ENCODE measurements at places on chromosomes 2 and 18.

GRCh38 chr2:68177541-68177940 is 19.9 kb downstream of the PNO1 start:
- no peak for DNase-seq

DNA sequence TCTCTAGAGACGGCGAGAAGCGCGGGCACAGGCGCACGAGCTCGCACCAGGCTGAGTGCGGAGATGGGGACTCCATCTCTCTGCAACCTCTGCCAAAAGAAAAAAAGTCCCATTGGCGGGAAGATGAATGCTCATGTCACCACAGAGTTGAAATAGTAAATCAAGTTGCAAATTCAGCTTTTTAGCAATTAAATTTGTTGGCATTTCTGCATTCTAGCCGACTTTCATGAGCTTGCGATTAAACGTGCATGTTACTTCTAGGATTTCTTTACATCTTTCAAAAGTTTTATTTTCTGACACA is 588 bp downstream of the CHAC2 start:
- peak; percentile 63 for DNase-seq

DNA sequence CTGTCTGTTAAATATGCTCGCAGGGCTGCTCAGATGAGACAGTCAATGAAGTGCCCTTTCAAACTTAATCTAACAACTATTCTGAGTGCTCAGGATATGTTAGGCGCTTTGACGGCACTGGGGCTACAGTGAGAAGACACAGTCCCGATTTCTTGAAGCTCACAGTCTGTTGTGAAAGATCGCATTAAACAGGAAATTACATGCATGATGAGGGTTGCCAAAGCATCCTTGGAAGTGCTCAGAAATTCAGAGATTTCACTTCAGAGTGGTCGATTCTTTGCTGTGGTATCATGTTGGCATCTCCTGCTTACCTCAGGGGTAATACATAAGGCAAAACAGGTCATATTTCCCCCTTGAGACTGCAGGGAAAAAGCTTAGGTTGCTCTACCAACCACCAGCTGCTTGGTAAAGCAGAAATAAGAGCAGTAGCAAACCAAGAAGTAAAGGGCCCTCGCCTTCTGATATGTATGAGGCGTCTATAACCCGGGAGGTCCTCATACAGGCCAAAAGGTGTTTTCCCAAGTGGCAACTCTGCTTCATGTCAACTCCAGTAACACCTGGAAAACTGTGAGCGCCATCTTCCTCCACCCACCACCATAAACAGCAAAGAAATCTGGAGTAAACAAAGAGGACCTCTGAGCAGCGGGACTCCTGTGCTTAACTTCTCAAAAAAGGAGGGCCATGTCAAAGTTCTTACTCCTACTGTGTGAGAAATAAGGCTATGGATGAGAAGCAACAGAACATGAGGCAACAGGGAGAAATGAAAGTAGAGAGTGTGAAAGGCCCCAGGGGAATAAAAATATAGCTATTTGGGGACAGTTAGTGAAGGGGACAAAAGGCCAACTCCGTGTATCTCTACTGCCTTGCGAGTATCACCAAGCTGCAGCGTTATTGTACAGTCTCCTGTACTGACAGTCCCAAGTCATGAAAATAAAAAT is 79.3 kb downstream of the CLHC1 start:
- no peak for DNase-seq

DNA sequence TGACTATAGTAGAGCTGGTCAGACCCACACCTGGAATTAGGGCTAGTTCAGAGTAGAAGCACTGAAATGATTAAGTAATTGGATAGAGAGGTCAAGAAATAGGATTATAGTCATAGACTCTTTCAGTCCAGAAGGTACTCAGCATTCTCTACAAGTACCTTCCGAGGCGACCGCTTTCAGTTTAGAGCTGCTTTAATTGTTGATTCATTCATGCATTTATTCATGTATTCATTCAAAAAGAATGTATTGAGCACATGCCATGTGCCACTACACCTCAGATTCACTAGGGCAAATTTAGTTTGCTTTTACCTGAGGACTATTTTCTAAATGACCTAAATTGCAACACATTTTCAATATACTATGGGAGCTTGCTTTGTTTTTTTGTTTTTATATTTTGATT is 48.7 kb downstream of the CRIM1 start:
- DNase-seq, result no peak

GRCh38 chr2:216687111-216687510 is 8.2 kb downstream of the IGFBP5 start:
- no peak for DNase-seq

GRCh38 chr2:24659862-24660261 is 133.3 kb downstream of the PTRHD1 start:
- DNase-seq, result no peak

DNA sequence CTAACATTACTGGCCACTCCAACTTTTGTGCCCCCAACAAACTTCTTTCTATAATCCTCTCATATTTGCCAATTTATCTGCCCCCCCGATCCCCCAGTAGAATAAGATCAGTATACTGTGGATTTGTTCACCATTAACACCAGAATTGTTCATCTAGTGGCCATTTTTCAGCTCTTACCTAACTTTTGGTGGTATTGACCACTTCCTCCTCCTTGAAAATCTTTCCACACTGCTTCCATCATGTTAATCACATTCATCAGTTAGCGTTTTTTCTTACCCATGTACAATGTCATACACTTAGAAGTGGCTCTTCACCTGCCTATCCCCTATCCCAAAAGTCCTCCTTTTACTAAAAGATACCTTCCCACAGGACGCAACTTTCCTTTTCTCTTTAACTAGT is 6.1 kb downstream of the IMPACT start:
- DNase-seq, result no peak

DNA sequence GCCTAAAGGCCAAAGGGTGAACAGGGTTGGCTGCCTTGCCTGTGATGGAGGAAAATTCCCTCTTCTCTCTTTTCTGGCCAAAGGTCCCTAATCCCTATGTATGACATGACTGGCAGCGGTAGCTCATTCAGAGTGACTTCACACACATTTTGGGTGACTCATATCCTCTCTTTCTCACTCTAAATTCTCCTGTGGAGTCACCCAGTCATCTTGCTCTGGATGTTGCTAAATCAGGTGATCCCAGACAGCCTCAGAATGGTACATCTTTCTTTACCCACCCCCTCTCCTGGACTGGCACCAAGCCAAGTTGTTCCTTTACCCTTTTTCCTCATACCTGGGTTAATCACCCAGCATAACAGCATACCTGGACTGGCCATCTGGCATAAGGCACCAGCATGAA is 77.2 kb downstream of the NEURL3 start:
- DNase-seq, result peak; percentile 94

DNA sequence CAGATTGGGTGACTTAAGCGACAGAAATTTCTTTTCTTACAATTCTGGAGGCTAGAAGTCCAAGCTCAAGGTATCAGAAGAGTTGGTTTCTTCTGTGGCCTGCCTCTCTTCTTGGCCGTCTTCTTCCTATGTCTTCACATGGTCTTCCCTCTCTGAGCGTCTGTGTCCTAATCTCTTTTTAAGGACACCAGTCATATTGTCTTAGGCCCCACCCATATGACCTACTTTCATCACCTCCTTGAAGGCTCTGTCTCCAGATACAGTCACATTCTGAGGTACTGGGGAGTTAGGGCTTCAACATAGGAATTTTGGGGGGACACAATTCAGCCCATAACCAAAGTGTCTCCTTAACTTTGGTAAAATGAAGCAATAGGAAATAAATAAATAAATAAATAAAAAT is 110.9 kb upstream of the EPC2 start:
- DNase-seq, result no peak

- peak; percentile 1 for DNase-seq
Observed at GRCh38 chr2:147607379-147607778, 237.4 kb upstream of the ACVR2A start.

- DNase-seq, result no peak
Observed at GRCh38 chr2:30162806-30163205, 16.0 kb downstream of the YPEL5 start.

- DNase-seq, result no peak
Observed at GRCh38 chr2:151845481-151845880, 17.3 kb upstream of the ARL5A start.

DNA sequence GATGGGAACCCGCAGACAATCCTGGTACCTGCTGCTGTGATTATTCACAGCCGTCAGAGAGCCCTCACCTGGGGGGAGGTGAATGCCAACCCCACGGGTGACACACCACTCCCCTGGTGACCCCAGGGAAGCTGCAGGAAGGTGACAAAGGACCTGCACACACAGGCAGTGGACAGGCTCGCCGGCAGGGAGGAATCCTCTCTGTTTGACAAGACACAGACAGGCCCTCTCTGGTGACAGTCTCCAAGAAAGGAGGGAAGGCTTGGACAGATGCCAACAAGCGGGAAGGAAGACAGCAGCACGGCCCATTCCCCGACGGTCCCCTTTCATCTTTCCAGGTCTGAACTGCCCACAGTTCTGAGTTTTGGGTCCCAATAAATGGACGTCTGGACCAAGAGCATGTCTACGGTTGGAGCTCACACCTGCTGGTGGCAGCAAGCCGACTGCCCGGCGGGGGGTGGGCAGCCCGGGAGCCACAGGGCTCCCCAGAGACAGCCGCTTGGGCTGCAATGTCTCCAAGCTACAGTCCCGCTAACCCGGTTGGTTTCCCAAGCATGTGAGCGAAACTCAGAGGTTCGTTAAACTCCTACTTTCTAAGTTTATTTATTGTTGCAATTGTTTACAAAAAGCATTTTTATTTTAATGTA is 31.8 kb downstream of the HDAC4 start:
- DNase-seq, result no peak

GRCh38 chr2:2060431-2060830 is 270.6 kb downstream of the MYT1L start:
- DNase-seq, result no peak

- no peak for DNase-seq
Observed at GRCh38 chr2:191314697-191315364, 69.6 kb downstream of the MYO1B start.

DNA sequence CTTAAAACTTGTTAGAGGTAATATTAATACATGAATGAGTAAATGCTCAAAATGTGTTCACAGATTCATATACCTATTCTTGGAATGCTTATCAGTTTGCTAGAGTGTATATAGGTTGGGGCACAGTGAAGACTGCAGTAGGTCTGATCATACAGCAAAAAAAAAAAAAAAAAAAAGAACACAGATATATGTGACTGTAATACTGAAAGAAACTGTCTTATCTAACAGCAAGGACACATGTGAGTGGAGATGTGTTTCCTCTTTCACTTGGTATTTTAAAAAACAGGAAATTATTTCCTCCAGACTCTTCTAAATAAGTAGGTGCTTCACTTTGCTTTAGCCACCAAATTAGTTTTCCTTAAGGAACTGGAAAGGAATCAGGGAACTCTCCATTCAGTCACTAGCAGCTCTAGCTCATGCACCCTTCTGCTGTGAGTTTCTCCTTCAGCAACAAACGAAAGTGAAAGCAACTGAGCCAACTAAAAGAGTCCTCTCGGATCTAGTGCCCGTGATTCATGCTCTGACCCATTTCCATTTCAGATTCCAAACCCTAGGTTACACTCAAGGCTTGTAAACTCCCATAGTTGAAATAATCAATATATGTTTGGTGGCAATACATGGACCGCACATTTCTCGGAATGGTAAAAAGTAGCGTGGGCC is 98.5 kb downstream of the DSEL start:
- peak; percentile 93 for DNase-seq

- no peak for DNase-seq
Observed at GRCh38 chr18:8607776-8608742, 1.2 kb upstream of the RAB12 start.

GRCh38 chr2:239190361-239190760 is 210.5 kb downstream of the HDAC4 start:
- no peak for DNase-seq

GRCh38 chr2:169071455-169071854 is 2.1 kb downstream of the DHRS9 start:
- no peak for DNase-seq

DNA sequence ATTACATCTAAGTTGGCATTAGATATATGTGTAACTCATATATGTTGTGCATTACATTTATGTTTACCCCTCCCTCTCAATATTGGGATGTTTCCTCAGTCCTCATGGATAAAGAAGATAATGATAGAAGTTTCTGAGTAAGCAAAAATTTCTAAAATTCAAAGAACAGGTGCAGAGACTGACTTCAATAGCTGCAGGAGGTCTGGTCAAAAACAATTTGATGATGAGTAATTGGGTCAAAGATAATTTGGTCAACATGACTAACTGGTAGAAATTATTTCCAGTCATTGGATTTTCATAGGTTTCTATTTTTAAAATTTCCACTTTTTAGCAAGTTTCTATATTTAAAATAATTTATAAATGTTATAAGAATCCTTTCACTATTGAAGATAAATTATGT is 1130.9 kb upstream of the SLC39A10 start:
- no peak for DNase-seq

DNA sequence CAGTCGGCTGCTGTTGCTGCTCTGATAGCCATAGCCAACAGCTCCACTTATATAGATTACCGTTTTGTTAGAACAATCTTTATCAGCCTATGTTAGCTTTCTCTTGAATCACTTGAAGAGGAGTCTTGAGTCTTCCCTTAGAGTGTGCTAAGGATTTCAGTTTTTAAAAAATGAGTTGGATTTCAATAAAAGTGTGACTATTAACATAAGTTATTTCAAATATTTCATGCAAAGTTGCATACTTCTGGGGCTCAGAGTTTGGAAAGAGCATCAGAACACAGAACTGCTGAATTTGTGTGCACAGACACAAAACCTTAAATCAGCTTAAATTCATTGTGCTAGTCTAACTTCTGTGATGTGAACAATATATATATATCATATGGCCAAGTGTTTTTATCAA is 174.7 kb downstream of the MTX2 start:
- DNase-seq, result no peak

GRCh38 chr2:105935063-105935462 is 190.4 kb downstream of the NCK2 start:
- DNase-seq, result no peak

GRCh38 chr2:165069151-165069550 is 113.8 kb upstream of the SLC38A11 start:
- no peak for DNase-seq

DNA sequence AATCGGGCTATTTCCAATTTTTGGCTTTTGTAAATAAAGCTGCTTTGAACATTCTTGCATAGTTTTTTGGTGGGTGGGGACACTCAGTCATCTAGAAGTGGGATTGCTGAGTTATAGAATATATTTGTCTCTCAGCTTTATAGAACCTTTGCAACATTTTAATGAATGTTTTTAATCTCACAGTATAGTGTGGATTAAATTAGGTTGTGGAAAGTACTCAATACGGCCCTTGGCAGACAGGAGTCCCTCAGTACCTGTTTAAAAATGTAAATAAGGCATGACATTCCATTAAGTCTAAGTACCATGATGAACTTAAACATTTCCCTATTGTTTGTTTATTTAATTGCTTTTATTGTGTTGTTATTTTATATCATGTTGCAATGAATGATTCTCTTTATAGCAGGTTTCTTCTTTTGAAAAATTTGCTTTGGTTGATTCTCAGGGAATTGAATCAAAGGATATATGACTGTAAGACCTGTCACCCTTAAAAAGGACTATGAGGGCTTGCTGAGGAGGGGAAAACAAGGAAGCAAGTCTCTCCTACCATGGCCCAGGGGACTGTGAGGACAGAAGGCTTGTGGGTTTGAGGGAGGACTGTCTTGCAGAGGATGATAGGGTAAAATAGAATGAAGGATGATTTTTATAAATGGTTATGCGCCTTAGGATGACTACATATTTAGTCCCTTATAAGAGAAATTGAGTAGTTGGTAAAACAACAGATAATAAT is 165.1 kb downstream of the RPIA start:
- no peak for DNase-seq

GRCh38 chr18:30991397-30991796 is 51.1 kb downstream of the DSC3 start:
- DNase-seq, result no peak

GRCh38 chr18:35605686-35606417 is 24.3 kb downstream of the GALNT1 start:
- peak; percentile 9 for DNase-seq

- no peak for DNase-seq
Observed at GRCh38 chr18:6341303-6341702, 73.4 kb downstream of the L3MBTL4 start.

Measured in DMS53 (cell line).